ELF-1 (cell line): ENCODE measurements at places on chromosomes 16 and 17.

GRCh38 chr17:69735285-69735684, 320.8 kb downstream of the MAP2K6 start:
- no peak for DNase-seq

- DNase-seq: no peak
These were observed 13.6 kb downstream of the CDC42EP4 start for GRCh38 chr17:73297934-73298861.

GRCh38 chr17:55259684-55260111, 5.1 kb upstream of the HLF start:
- no peak for DNase-seq

DNA sequence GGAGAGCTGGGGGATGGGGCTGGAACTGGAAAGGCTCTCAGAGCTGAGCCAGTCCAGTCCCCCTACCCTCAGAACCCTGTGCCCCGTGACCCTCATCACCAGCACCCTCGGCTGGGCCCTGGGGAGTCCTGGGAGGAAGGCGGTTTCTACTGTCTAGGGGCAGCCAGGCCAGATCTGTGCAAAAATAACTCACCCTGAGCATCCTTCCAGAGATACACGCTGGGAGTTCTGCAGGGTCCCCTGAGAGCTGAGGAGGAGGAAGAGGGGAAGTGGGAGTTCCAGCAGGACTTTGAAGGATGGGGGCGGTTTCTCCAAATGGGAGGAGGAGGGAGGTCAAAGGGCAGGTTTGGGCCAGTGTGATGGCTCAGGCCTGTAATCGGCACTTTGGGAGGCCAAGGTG, 5.0 kb upstream of the SLC4A1 start:
- DNase-seq: no peak

DNA sequence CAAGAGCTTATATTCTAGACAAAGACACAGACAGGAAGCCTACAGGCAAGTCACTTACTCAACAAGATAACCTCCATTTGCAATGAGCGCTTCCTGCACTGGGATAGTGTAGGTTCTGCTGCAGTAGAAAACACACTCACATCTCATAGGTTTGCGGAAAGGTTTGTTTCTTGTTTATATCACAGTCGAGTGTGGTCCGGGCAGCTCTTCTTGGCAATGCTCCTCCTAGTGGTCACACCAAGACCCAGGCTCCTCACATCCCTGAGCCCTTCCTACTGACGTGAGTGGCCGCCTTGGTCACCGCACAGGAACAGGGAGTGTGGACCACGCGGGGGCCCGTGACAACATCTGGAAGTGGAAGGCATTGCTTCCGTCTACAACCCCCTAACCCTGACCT, 48.0 kb upstream of the RBFOX3 start:
- DNase-seq: peak; percentile 73

DNA sequence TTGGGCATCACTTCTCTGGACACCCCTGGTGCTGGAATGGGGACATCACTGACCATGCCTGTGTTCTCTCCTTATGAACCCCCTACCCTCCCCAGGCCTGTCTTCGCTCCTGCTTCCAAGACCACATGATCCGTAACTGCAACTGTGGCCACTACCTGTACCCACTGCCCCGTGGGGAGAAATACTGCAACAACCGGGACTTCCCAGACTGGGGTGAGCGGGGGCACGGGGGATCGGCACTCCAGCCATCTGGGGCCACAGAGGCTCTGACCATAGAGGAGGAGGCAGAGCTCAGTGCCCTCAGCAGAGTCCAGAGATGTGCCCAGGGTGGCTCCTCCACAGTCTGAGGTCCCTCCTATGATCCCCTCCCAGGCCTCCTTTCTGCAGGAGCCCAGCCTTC, 73.5 kb downstream of the SCNN1B start:
- DNase-seq: no peak

GRCh38 chr17:70049801-70050591, 25.0 kb upstream of the KCNJ16 start:
- no peak for DNase-seq

DNA sequence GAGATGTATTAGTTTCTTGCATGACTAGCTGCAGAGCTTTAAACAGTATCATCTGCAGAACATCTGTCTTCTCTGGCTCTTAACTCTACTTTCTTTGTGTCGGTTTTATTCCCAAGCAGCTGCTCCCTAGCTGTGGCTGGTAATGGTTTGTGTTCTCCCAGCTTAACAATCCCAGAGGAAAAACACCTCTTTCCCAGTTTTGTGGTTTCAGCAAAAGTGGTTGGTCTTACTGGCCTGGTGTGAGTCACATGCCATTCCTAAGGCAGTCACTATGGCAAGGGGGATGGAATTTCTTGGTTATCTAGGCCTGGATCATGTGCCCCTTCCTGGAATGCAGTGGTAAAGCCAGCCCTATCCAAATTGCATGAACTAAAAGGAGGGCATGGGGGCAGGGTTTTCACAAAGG, 27.5 kb downstream of the OMG start:
- DNase-seq: peak; percentile 77

DNA sequence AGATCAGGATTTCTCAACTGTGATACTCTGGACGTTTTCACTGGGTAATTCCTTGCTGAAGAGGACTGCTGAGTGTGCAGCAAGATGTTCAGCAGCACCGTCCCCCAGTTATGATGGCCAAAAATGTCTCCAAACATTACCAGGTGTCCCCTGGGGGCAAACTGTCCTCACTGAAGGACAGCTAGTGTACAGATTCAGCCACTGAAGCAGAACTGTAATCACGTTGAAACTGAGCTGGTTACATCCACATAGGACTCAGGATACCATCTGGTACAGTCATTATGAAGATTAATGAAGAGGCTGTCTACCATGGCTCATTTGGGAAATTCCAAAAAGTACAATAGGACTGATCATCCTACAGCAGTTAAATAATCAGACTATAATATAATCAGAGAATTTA, 43.3 kb upstream of the GINS3 start:
- no peak for DNase-seq

DNA sequence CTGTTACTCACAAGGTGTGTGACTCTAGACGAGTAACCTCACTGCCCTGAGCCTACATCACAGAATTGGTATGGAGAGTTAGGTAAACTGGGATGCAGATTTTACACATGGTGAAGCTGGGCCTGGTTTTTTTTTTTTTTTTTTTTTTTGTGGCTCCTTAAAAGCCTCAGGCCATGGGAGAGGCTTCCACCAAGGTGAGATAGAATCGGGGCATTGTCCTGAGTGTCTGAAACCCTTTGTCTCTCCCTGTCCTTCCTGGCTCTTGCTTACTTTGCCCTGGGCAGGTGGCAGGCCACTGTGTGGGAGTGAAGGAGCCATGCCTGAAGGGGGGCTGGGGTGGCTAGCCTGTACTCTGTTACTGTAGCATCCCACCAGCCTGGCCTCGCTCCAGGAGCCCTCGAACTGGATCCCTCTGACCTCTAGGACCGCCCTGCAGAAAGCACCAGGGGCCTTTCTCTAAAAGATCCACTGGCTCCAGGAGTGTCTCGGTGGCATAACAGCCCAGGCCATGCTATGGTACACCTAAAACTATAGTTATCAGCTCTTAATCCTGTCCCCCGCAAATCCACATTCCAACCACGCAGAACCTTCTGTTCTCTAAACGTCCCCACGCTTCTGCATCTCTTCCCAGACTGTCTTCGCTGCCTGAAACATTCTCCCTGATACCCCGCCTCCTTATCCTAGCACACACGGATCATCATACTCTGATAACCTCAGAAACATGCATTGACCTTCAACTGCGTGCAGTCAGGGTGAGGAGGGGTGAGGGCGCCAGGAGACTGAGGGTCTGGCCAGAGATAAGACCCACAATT, 1.7 kb upstream of the SLC13A2 start:
- peak; percentile 41 for DNase-seq

- no peak for DNase-seq
These were observed 9.2 kb downstream of the TBC1D16 start for GRCh38 chr17:80026359-80027042.

DNA sequence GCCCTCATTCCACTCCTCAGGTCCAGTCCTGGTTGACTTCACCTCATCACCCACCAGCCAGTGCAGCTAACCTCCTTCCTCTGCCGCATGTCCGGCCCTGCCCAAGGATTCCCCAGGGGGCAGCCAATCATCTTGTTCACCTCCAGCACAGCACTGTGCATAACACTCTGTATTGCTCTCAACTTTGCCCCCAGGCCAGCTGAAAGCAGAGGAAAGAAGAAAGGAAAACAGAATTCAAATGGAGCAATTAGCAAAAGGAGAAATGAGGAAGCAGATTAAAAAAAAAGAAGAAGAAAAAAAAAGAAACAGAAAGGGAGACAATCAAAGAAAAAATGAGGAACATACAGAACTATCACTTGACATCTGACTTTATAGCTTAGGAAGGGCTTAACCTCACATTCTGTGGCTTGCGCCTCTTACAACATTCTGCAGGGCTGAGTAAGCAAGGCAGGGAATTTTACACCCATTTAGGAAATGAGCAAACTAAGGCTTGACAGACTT, 26.1 kb downstream of the GAS7 start:
- DNase-seq: peak; percentile 86

- DNase-seq: no peak
These were observed 74.8 kb upstream of the RPL38 start for GRCh38 chr17:74128456-74129211.

- DNase-seq: no peak
These were observed 2.8 kb upstream of the KRT40 start for GRCh38 chr17:40986920-40987319.

DNA sequence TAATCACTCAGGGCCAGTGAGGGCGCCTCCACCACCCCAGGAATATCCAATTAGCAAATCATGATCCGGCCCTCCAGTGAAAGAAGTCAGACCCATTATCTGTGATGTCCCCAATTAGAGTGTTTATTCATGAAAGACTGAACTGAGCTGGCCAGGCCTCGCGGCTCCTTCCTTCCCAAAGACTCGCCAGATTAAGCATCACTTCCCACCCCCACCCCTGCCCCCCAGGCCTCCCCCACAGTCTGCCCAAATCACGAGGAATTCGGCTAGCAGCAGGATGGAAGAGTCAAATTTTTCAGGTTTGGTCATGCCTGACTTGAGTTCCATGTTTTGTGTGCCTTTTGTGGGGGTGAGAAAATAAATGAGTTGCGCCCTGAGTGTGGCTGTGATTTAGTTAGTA, 298.4 kb upstream of the SALL1 start:
- peak; percentile 43 for DNase-seq

DNA sequence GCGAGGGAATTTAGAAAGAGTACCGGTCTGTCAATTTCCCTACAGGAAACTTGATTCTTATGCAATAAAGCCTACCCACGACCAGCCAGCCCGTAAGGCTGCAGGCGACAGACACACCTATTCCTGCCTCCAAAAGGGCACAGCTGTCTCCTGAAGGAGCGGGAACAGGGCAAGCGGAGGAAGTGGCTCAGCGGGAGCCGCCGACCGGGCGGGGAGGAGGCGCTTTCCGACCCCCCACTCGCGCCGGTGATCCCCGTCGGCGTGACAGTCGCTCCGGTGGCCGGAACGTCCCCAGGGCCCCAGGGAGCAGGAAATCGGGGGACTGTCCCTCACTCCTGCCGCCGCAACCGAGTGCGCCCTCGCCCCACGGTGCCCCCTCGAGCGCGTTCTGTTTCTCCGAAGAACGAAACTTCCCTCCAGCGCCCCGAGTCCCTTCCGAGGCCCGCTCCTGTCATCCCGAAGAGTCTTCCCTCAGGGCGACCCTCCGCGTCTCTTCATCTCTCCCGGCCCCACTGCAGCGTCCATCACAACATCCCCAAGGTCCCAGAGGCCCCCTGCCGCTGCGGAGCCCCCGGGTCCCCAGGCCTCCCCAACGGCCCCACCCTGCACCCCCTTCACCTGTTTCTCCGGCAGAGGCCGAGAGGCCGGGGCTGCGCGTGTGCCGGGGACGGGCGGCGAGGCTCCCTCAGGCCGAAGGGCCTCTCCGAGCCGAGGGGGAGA, 421 bp downstream of the STAT3 start:
- peak; percentile 70 for DNase-seq

DNA sequence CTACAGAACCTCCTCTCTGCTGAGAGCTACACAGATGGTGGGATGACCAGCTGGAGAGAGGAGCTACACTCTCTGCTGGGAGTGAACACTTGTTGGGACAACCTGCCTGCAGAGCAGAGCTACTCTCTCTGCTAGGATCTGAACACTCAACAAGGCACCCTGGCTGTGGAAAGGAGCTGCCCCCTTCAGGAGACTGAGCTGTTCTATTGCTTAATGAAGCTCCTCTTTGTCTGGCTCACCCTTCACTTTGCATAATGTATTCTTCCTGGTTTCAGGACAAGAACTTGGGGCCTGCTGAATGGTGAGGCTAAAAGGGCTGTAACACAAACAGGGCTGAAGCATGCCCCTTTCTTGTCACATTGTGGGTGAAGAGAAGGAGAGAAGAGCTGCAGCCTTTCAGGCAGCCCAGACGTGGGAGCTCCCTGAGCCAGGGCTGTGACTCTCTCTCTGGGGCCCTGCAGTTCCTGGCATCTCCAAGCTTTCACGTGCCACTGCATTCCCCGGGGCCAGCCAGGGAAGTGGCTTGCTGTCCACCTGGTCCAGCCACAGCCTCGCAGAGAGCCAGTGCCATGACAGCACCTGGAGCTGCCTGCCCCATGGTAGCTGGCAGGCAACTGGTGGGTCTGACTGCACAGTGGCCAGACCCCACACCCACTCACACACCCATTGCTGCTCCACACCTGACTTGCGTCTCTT, 272.8 kb upstream of the KCNJ16 start:
- DNase-seq: no peak

GRCh38 chr17:65531256-65532100, 30.0 kb downstream of the AXIN2 start:
- peak; percentile 93 for DNase-seq

GRCh38 chr17:27355419-27355818, 61.5 kb downstream of the WSB1 start:
- DNase-seq: no peak

- DNase-seq: no peak
These were observed 1.2 kb upstream of the SEPTIN1 start for GRCh38 chr16:30383521-30383920.

- DNase-seq: peak; percentile 35
These were observed 16.9 kb downstream of the ITGAX start for GRCh38 chr16:31371619-31372484.

DNA sequence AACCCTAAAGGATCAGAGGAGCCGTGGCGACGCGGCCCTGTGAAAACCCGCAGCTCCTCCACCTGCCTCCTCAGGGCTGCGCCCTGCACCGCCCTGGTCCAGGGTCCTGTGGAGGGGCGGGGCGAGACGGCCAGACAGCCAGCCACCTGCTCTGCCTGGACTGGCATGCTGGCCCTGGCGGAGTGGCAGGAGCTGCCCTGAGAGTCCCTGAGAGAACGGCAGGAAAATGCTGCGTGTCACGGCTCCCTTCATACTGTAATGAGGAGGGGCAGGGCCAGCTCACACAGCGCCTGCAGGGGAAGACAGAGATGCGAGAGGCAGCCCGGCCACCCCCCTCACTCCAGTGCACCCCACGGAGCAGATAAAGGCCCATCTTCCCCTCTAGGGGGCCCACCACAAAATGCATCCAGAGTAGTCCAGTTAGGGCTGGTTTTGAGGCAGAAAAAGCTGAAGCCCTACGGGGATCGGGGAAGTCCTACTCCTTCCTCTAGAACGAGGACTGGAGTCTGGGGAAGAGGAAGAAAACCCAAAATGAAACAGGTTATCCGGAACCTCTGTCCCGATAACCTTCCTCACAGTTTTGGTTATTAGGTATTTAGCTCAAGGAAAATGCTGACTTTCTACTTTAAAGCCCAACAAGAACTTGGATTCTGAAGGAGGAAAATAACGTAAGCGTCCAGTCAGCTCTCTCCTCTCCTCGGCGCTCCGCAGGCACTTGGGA, 97.6 kb upstream of the DNAH17 start:
- peak; percentile 46 for DNase-seq

- DNase-seq: no peak
These were observed 10.7 kb downstream of the UTP4 start for GRCh38 chr16:69143116-69143515.
